ENCODE measurements at places on chromosomes 3 and 15.

GRCh38 chr3:126419886-126420786 lies 25.4 kb downstream of the CFAP100 start:
- peak; percentile 3 for DNase-seq

DNA sequence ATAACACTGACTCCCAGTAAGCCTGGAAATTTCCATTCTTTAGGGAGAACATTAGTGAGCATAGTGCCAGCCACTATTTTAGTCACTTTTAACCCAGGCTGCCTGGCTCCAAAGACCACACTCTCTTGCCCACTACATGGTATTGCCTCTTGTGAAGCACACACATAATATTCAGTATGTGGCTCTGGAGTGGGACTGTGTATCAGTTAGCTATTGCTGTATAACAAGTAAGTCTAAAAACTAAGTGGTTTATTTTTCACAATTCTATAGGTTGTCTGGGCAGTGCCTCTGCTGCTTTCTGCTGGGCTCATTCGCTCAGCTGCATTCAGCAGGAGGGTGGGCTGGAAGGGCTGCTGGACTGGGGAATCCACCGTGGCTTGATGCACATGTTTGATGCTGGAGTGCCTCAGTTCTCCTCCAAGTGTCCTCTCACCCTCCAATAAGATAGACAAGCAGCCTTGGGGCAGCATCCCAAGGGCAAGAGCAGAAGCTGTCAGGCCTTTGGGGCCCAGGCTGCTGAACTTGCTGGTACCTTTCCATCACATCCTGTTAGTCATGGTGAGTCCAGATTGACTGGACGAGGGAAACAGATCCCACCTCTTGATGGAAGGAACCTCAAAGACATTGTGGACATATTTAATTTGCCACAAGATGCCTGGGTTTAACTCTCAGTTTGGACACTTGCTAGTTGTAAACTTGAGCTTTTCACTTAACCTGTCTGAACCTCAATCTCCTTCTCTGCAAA lies 66.6 kb upstream of the TLE3 start:
- DNase-seq: no peak

- DNase-seq: no peak
Observed at GRCh38 chr3:127632035-127632820, 3.2 kb downstream of the PODXL2 start.

DNA sequence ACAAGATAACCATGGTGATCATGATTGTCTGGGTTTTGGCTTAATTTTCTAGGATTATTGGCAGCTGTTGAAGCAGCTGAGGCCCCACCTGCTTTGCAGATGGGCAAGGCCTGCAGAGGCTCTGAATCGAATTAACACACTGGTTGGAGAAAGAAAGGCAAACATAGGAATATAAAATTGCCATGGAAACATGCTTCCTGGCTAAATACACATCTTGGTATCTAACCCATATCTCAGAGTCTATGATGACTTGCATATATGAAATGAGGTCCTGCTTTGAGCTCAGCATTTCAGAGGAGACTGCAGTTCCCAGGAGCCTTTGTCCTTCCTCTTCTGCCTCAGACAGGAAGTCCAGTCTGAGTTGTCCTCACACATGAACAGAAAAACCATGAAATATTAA lies 24.3 kb upstream of the SV2B start:
- no peak for DNase-seq

DNA sequence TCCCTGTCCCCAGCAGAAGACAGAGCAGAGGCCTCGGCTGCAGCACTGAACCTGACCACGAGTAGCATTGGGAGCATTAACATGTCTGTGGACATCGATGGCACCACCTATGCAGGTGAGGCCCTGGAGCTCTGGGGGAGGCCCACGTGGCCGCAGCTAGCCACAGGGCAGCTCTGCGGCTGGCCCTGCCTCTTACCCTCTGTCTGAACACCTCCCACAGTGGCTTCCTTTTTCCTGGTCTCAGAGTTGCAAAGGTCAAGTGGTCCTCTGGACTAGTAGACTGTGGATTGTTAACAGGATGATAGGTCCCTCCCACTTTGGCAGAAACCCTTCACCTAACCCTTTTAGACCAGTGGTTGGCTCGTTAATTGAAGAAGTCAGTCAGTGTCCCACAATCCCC lies 22.5 kb upstream of the CLK3 start:
- no peak for DNase-seq

DNA sequence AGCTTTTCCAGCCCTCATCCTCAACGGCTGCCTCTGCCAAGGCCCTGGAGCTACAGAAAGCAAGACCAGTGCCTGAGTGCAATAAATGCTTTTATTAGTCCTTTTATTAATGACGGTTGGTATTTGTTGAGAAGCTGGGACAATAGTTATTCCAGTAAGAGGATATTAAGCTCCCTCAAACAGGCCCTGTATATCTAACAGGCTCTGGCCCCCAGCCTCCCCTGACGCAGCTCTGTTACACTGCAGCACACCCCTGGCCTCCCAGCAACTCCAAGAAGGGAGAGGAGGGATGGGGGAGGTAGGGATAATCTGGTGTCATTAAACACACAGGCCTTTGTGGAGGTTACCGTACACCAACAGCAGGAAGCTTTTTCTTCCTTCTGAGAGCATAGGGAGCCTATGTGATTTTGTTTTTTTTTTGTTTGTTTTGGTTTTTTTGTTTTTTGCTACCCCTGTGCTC lies 30.8 kb upstream of the MAGEF1 start:
- DNase-seq: no peak
